D721Med (cell line): ENCODE measurements at places on chromosomes 3 and 15.

DNA sequence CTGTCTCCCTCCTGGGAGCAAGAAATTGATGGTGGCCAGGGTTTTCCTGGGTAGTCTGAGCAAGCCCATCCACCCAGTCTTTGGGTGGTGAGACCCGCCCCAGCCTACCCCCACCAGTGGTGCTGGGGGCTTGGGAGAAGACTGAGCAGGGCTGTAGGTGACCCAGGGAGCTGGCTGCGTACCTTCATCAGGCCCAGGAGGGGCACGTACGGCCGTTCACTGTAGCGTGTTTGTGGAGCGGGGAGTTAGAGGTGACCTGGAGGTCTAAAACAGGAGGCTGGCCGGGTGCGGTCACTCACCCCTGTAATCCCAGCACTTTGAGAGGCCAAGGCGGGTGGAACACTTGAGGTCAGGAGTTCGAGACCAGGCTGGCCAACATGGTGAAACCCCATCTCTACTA lies 11.5 kb downstream of the LOXL1 start:
- DNase-seq: no peak

DNA sequence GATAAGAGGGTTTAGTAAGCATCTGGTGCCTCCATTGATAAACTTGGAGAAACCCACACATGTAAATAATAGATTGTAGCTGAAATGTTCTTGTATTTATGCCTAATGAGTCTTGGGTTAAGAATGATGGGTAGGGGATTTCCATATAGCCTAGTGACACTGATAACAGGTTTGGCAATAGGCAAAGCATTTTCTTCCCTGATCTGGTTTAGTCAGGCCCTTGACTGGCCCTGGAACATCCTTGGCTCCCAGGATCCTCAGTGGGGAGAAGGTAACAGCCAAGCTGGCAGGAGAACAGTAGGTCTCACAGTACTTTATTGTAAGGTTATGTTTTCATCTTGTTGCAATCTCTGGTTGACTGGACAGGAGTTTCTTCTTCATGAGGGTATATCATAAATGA lies 228.4 kb downstream of the DIPK2A start:
- DNase-seq: no peak

DNA sequence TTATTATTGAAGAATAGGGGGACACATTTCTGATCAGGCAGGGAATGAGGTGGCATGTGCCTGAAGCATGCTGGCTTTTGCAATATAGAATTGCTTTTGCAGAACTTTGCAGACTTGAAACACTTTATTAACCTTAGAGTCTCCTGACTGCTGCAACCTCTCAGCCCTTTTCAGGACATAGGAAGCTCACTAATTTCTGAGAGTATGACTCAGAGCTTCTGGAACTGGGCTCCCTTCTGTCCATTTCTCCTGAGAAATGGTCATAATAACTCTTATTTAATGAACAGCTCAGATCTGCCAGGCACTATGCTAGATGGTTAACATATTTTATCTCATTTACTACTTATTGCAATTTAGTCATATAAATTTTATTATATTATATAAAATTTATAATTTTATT lies 38.6 kb upstream of the DGKG start:
- no peak for DNase-seq

DNA sequence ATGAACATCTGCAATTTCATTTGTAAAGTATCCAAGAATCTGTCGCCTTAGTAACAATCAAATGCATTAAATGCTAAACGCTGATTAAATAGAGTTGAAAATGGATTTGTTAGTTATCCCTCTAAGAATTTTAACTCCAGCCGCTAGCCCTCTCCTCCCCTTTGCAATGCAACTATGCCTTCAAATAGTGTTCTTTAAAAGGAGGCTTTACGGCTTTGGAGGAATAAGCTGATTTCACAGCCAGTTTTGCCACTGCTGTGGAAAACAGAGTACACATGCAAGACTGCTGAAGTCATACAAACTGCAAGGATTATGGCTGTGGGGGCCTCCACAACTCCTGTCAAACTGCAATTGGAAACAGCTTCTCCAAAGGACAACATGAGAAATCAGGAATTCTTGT lies 89.2 kb downstream of the CERS3 start:
- DNase-seq: no peak

- no peak for DNase-seq
Observed at GRCh38 chr15:40511093-40511471, 40.3 kb downstream of the CHST14 start.

DNA sequence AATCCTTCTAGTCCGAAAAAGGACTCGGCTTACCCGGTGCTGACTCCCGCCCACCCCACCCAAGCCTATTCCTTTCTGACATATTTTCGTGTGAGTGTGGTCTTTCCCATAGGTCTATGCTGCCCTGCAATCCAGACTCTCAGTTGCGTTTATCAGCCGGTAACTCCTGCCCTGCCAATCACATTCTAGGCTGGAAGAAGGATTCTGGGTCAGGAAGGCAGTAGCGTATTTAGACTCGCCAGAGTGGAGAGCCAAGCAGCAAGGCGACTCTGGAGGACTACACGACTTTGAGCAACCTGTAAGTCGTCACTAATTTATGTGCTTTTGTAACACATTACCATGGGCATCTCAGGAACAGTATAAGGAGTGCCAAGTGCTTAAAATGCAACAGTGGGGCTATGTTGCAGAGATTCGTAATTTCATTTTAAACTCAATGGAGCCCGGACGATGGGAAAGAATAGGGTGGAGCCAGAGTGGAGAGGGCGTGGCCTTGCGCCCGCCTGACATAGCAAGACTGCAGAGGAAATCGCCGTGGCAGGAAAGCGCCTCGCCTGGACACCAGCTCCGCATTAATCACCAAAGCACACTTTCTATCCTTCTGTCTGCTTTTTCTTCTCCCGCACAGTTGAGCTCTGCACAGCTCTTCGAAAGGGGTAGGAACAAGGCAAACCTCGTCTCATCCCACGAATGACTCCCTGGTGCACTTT lies 1044.2 kb downstream of the AGBL1 start:
- no peak for DNase-seq

- no peak for DNase-seq
Observed at GRCh38 chr3:80192936-80193335, 425.1 kb upstream of the ROBO1 start.

DNA sequence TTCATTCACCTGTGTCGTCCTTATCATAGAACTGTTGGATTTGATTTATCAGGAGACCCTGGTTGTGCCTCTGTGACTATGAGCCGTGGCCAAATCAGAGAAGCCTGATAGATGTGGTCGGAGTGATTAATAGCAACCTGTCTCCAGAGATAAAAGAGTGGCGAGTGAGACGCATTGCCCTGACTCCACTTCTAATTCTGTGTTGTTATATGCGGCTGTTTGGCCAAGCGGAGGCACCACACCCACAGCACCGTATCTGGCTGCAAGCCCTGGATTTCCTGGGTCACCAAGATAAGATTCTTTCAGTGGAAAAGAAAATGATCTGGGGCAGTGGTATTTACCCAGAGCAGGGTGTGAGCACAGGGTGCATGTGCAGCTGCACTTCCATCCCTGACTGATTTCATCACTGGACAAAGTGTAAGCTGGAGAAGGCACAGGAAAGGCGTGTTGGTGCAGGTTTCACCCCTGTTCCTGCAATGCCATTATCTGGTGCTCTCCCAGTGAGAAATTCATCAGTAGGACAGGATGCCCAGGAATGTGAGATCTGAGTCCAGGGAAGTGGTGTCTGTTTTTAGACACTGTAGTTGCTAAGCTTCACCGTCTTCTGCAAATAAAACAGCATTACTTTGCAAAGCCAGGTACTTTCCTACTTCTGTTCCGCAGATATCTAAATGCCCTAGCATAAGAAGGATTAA lies 84.6 kb downstream of the CD47 start:
- no peak for DNase-seq

DNA sequence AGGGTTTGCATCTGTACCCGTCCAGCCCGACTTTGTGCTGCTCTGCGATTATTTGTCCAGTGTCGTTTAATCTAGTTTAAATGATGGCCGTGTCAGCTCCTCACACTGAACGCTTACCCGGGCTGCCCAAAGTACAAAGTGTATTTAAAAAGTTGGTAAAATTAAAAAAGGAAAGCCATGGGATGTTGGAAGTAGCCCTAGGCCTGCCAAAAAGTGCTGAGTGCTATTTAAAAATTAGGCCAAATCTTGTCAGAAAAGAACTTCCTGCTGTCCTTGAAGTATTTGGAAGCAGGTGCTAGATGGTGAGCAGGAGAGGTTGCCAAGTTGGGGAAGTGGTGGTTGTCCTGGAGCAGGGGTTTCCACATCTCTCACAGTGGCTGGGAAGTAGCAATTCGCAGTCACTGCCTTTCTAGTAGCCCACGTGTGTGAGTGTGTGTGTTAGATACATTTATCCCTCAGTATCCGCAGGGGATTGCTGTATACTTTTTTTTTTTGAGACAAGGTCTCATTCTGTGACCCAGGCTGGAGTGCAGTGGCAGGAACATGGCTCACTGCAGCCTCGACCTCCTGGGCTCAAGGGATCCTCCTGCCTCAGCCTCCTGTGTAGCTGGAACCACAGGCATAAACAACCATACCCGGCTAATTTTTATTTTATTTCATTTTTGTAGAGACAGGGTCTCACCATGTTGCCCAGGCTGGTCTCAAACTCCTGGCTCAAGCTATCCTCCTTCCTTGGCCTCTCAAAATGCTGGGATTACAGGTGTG lies 664 bp downstream of the PPCDC start:
- DNase-seq: no peak

GRCh38 chr3:20529911-20530310 lies 343.9 kb upstream of the SGO1 start:
- DNase-seq: no peak

DNA sequence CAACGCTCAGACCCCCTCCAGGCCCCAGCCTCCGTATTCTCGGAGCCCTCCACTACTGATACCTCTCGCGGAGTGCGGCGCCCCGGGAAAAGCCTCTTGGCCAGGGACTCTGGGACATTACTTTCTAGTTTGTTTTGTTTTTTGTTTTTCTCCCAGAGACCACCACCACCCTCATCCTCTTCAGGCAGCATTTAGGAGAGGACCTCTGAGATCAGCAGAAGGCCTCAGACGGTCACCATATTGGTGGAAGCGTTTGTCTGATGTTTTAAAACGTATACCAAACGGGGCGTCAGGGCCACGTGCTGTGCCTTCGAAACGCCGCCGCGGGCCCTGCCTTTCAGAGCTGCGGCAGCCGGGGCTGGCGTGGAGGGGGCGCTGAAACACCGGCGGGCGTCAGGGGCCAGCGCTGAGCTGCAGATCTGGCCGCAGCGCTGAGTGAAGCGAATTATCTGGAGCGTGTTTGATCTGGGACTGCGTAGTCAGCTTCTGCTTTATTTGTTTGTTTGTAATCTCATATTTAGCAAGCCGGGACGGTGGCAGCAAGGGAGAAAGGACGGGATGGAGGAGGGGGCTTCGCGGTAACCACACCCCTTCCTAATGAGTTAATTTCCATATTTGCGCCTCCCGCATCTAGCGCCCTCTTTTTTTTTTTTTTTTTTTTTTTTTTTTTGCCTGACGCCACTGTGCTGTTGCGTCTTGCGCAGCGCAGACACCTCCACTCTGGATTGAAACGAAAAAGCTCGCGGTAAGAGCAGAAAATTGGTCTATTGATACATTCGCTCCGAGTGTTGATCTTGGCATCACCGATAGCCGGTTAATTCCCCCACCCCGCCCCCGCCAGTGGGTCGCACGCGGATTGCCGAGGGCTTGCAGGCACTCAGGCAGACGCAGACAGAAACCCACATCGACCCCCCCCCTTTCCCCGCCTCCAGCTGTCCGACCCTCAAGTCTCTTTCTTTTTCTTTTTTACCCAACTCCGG lies 14.9 kb downstream of the SOX2 start:
- DNase-seq: no peak

DNA sequence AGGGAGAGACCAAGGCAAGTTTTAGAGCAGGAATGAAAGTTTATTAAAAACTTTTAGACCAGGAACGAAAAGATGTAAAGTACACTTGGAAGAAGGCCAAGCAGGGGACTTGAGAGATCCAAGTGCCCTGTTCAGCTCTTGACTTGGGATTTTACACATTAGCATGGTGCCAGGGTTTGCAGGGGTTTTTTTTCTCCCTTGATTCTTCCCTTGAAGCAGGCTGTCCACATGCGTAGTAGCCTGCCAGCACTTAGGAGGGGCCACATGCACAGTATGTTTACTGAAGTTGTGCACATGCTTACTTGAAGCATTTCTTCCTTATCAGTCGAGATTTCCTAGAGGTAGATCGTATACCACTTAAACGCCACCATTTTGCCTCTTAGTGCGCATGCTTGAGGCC lies 277.5 kb upstream of the AGTR1 start:
- DNase-seq: no peak

GRCh38 chr3:47456984-47457383 lies 18.8 kb downstream of the SCAP start:
- no peak for DNase-seq

DNA sequence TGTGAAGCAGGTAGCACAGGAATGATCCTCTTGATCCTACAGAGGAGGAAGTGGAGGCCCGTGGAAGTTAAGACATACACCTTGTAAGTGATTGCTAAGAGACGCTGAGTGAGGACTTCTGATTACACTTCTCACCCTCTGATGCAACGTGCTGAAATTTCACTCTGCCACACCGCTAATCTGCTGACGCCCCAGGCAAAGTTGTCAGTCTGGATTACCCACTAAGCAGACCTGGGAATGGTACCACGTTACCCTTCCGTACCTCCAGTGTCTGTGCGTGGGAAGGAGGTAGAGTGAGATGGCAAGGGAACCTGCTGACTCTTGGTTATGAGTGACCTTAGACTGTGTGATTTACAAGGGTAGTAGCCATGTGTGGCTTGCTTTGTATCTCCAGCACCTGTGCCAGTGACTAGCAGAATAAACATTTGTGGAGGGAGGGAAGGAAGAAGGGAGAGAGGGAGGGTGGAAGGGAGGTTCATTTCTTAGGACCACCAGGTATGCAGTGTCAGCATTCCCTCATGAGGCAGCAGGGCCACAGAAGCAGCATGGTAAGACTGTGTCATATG lies 115.0 kb downstream of the ALDH1A2 start:
- DNase-seq: no peak

GRCh38 chr3:124097362-124098131 lies 105.6 kb upstream of the ROPN1 start:
- DNase-seq: no peak

DNA sequence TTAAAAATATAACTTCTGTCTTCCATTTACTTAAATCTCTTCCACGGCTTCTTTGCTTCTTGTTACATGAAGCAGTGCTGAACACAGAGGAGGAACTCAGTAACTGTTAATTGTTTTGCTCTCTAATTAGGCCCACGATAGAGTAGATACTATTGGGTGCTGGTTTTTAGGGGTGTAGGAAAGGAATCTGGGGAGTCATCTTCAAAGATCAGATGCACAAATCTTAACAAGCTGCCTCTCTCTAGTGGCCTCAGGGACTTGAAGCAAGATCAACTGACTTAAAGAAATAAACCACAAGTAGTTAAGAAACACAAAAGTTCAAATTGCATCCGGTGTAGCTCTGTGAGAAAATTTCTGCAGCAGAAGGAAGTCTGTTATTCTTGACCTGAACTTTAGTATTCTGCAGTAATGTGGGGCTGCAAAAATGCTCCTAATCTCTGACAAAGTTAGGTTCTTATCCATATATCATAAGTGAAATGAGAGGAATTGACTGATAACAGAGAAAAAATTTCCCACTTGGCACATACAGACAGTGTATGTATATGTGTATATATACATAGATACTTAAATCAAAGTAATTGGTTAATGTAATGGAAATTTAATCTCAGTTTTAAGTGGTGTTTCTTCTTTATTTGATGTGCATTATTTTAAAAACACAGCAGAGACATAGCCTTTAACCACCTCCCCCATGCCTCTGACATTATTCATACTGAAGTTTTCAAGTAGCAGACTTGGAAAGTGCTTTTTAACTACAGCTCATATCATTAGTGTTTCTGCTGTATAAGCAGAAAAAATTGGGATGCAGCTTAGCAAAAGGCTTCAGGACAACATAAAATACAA lies 51.8 kb downstream of the CHST2 start:
- DNase-seq: no peak

- DNase-seq: no peak
Observed at GRCh38 chr3:194086388-194087075, 49.4 kb upstream of the HES1 start.
